ENCODE measurements at places on chromosomes 5 and 9.

DNA sequence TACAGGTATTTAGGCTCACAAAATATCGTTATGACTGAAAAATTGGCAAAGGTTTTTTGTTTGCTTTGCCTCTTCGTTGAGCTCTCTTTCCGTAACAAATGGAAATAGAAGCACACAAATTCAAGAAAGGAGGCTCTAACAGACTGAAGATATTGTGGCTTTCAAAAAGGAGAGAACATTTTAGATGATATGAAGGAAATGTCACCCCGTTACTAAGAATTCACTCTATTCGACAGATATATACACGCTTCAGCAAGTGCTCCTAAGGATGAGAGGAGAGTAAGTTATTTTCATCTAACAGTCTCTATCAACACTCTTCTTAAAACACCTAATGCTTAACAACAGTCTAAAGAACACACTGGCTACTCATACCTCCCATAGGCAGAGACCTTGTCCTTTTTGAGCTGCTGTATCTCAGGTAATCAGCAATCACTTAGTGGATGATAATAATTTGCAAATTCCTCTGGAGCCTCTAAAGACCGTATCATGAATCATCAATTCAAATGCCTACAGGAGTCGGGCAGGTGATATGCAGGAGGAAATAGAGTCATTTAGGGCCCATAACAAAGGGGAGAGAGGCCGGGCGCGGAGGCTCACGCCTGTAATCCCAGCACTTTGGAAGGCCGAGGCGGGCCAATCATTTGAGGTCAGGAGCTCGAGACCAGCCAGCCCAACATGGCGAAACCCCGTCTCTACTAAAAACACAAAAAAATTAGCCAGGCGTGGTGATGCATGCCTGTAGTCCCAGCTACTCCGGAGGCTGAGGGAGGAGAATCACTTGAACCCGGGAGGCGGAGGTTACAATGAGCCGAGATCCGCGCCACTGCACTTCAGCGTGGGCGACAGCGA lies 1.4 kb upstream of the HSDL2 start:
- DNase-seq = peak; percentile 44

DNA sequence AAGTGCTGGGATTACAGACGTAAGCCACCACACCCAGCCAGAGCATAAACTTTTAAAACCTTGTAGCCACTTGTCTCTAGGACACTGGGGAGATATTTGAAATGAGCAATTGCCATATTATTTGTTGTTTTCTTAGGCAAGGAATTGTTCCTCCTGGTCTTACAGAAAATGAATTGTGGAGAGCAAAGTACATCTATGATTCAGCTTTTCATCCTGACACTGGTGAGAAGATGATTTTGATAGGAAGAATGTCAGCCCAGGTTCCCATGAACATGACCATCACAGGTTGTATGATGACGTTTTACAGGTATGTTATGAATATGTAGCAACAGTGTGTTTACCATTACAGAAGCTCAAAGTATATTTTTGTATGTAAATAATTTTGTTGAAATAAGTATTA lies 30.5 kb downstream of the SFXN1 start:
- no peak for DNase-seq

GRCh38 chr5:159605585-159605984 lies 275.3 kb upstream of the IL12B start:
- DNase-seq = no peak

- DNase-seq = peak; percentile 68
Measured at GRCh38 chr5:142770650-142771609, 753 bp downstream of the ARHGAP26 start.

DNA sequence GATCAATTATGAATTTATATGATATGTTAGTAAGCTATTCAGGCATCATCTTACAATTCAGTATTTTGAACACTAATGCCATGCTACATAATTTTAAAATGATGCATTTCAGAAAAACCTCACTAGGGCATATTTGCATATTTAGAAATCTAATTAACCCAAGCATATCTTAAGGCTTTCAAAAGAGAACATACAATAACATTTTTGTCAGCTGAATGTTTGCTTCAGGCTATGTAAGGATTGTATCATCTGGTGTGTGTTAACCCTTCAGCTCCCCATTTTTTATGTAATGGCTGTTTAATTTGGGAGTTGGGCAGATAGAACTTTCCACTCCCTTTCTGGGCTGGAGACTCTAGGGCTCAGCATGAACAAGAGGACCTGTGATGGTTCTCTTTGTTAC lies 299.1 kb upstream of the EFNA5 start:
- no peak for DNase-seq

GRCh38 chr5:169728418-169728817 lies 91.3 kb downstream of the DOCK2 start:
- DNase-seq = no peak

DNA sequence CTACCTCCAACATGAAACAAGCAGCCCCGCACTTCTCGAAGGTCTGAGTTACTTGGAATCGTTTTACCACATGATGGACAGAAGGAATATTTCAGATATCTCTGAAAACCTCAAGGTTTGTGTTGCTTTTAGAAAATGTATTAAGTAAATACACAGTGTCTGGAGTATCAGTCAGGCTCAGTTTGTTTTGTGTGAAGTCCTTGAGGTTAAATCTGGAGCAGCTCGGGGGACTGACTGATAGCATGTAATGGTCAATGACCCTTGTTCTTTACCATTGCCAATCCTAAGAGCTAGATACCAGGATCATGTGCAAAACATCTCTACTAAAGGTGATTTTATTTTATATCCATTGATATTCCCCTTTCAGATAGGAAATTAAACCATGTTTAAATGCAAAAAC lies 26.9 kb upstream of the LNPEP start:
- no peak for DNase-seq

DNA sequence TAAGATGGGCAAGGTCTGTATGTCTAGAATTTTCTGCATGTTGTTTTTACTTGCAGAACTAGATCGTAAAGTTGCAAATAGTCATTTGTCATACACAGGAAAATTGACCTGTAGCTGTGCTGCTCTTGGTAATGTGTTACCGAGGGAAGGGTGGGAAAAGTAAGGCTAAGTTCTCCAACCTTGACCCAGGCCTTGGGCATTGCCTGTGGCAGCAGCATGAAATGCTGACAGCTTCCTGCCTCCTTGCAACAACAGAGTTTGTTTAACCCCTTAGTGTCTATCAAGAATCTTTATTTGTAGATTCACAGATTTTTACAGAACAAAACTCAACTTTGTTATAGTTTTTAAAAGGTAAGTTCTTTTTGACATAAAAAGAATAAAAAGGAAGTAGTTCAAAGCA lies 48.3 kb downstream of the ERCC6L2 start:
- no peak for DNase-seq

- DNase-seq = no peak
Measured at GRCh38 chr9:126527109-126527825, 86.5 kb upstream of the LMX1B start.

GRCh38 chr5:56233230-56233629 lies at the start of gene ANKRD55:
Gene ANKRD55, minus strand, starts transcription at chr5:56233330. Its CDS starts 417 bp downstream, at chr5:56232913.
- DNase-seq = no peak

DNA sequence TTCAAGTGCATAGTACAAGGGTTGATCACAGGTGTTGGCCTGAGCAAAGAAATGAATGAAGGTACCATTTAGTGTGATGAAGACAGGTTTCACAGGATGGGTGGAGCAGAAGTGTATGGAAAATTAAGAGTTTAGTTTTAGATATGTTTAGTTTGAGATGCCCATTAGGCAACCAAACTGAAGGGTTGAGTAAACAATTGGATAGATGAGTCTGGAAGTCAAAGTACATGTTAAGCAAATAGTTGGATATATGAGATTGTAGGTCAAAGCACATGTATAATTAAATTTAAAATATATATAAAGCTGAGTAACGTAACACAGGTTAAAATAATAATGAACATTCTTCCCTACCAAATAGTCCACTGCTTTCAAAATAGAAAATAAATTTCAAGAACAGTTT lies 237.1 kb upstream of the PCSK5 start:
- no peak for DNase-seq

GRCh38 chr9:87615547-87616148 lies 110.3 kb upstream of the CTSL start:
- no peak for DNase-seq

DNA sequence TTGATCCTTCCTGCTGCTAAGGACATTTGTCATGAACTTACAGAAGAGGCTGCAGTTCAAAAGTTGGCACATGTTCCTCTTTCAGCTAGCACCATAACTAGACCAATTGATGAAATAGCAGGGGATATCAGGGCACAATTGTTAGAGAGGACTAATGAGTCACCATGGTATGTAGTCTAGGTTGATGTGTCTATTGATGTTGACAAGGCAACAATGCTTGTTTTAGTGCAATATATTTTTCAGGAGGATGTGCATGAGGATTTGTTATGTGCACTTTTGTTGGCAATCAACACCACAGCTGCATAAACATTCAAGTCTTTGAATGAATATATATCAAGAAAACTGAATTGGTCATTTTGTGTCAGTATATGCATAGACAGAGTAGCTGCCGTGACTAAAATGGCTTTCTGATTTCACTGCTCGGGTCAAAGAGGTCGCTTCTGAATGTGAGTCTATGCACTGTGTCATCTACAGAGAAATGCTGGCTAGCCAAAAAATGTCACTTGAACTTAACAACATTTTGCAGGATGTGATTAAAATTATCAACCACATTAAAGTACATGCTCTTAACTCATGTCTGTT lies 68.0 kb downstream of the FGF10 start:
- DNase-seq = no peak

- DNase-seq = no peak
Measured at GRCh38 chr9:79652598-79652997, 80.8 kb downstream of the TLE4 start.

Data from activated CD4-positive, alpha-beta T cell treated with anti-CD3 and anti-CD28 coated beads, Interleukin-2, amount 50 U/mL, for 48 hours (primary cell).